Vein endothelial cell (primary cell): ENCODE measurements at places on chromosomes 1 and 21. TPM values are rescaled to one million over a fixed set of nuclear protein-coding genes. Genes with fewer than 3 reads are reported as not detected.

Gene TTLL7
- total RNA-seq: 0.98 and 2.8 TPM in 2 replicates

Gene AP4B1
- 20.6 and 24.8 TPM in 2 replicates for total RNA-seq

Gene DPT
- not detected in 2 replicates for total RNA-seq

Gene BEND5
- total RNA-seq: 0.65 TPM in 1 of 2 replicates, not detected in the other

Gene FUCA1
- 11.0 and 12.7 TPM in 2 replicates for total RNA-seq

Gene CYP4A11
- not detected in 2 replicates for total RNA-seq

Gene VWA1
- 5.0 and 5.2 TPM in 2 replicates for total RNA-seq

Gene TPTE
- not detected in 2 replicates for total RNA-seq

Gene KPNA6
- 75.8 and 84.3 TPM in 2 replicates for total RNA-seq

Gene SLFNL1
- 0.33 and 0.57 TPM in 2 replicates for total RNA-seq

Gene HAO2
- not detected in 2 replicates for total RNA-seq

Gene NCF2
- total RNA-seq: 0.10 TPM in 1 of 2 replicates, not detected in the other

Gene CAPN8
- not detected in 2 replicates for total RNA-seq

Gene RHOU
- 1.1 and 2.0 TPM in 2 replicates for total RNA-seq
